ENCODE measurements at places on chromosomes 7 and 10.
A peak's percentile ranks its signal among the peaks of the same experiment; 100 is the strongest.

- no peak for DNase-seq
Measured at GRCh38 chr10:13672548-13672947, 85.8 kb downstream of the PRPF18 start.

- DNase-seq: no peak
Measured at GRCh38 chr10:124204726-124205125, 111.3 kb upstream of the CHST15 start.

DNA sequence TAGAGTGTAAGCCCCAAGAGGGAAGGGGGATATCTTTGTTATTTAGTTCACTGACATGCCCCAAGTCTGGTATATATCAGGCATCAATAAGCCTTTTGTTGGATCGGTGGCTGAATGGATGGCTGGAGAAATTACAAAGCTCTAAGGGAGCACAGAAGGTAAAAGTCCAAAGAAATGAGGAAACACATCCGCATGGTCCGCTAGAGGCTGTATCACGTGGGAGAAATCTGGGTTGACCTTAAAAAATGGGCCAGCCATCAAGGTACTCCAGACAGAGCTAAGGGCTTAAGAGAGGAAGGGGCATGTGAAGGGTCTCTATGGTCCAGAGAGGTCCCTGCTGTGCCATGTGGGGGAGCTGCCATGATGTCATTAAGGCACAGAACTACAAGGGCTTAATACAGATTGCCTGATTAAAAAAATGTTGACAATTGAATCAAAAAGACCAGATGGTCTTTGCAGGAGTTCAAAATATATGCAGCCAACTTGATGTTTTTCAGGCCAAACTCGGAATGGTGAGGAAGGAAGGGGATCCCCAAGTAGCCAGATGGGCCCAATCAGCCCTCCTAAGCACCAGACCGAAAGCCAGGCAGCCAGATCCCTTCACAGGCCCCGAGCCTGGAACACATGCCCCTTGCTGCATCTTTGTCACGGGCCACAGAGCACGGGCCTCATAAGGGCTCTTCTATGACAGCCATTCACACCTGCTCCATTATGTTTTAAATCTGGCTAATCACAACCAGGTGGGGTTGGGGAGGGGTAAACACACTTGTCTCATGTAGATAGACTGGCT is 31.9 kb downstream of the SCRN1 start:
- no peak for DNase-seq

- no peak for DNase-seq
Measured at GRCh38 chr10:9243941-9244411, 1189.5 kb downstream of the GATA3 start.

DNA sequence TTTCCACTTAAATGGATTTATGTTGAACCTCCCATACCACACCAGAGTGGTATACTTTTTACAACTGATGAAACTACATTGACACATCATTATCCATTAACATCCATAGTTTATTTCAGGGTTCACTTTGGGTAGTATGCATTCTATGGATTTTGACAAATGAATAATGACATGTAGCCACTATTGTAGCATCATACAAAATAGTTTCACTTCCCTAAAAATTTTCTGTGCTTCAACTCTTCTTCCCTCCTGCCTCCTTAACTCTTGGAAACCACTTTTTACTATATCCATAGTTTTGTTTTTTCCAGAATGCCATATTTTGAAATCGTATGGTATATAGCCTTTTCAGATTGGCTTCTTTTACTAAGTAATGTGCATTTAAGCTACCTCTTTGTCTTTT is 199.5 kb upstream of the TMEM196 start:
- DNase-seq: no peak

GRCh38 chr10:43373461-43373860 is 2.0 kb downstream of the FXYD4 start:
- DNase-seq: no peak

GRCh38 chr7:141377906-141378305 is 173.3 kb upstream of the AGK start:
- DNase-seq: no peak

GRCh38 chr10:34628174-34628796 is 186.8 kb downstream of the PARD3 start:
- no peak for DNase-seq

DNA sequence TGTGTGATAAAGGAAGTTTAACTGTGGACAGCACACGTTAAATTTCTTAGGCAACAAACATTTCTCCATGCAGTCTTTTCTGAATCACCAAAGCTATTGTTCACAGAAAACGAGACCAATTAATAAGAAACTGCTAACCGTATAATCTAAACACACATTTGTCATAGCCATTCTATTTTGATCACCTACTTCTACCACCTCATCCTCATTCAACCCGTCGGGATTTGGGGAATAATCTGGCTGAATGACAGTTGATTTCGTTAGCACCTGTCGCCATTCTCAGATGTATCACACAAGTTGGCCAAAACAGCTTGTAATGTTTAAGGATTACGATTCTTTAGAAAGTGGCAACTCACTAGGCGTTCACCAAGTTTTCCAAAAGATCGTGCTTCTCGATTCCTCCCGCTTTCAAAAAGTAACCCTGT is 1.2 kb downstream of the EZH2 start:
- DNase-seq: no peak

DNA sequence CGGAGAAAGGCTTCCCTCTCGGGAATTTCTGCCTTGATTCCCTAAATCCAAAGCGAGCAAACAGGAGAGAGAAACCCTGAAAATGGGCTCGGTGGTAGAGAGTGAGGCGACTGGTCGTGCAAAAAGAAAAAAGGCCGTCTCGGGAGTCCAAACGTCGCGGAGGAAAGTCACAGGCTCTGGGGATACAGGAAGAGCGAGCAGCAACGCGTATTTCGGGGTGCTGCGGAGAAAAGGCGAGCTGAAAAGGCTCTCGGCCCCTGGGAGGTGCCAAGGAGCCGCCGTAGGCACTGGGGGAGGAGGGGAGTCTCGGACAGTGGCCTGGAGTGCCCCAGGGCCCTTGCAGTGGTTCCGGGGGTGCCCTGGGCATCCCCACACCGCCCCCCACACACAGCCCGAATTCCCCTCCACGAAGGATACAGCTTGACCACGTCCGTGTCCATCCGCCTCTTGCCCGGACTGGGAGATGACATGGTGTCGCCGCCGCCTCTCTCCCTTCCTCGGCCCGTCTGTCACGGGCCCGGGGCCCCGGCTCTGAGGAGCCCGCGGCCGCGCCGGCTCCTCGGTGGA is 591 bp downstream of the UBE2H start:
- DNase-seq: peak; percentile 27

GRCh38 chr7:150945853-150946420 is 32.2 kb downstream of the KCNH2 start:
- no peak for DNase-seq

- no peak for DNase-seq
Measured at GRCh38 chr10:32239769-32240168, 107.2 kb downstream of the EPC1 start.

DNA sequence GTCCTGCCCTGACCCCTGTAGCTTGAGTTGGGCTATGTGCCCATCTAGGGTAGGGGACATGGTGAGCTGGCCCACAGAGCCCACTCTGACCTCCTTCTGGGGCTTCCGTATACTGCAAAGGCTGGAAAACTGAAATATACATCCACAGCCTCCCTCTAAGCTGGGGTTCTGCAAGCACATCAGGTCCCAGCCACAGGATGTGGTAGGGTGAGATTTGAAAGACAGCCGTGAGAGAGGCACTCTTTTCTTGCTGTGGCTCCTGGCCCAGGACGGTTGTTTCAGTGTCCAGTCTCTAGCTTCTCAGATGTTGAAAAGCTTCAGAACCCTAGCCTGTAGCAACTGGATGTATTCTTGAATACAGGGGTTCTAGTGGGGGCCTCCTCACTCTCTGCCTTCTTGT is 60.1 kb upstream of the ADRB1 start:
- no peak for DNase-seq

GRCh38 chr10:103476046-103476768 is 2.8 kb downstream of the CALHM3 start:
- DNase-seq: no peak

GRCh38 chr7:6545398-6546126 is 5.7 kb downstream of the GRID2IP start:
- no peak for DNase-seq

GRCh38 chr10:132882069-132882951 is 60.1 kb downstream of the CFAP46 start:
- no peak for DNase-seq

GRCh38 chr7:38813768-38814167 is 95.2 kb downstream of the VPS41 start:
- DNase-seq: no peak
